ENCODE measurements at places on chromosomes 7 and 10.

DNA sequence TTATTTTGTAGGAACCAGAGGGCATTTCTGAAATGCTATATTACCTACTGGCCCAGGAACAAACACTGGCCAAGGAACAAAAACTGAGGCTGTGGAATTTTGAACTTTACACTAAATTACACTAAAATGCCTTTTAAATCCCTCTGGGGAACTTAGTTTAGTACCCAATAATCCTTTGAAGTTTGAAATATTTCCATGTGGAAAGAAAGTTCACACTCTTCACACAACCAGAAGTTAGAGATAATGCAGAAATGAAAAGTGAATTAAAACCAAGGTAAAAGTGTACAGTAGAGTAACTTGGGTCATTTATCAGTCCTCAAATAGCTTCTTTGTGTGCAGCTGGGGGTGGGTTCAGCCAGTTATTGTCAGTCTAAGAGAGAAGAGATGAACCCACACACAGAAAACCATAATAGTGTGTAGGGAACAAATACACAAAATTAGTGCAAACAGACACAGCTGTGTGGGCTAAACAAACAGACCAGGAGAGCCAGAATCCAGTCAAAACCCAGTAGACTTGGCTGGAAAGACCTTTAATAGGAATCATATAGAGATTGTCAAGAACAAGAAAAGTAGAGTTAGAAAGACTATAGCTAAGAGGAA is 46.5 kb upstream of the DGKI start:
- no peak for DNase-seq

GRCh38 chr7:19116121-19117090 is 1.0 kb downstream of the TWIST1 start:
- DNase-seq, result no peak

DNA sequence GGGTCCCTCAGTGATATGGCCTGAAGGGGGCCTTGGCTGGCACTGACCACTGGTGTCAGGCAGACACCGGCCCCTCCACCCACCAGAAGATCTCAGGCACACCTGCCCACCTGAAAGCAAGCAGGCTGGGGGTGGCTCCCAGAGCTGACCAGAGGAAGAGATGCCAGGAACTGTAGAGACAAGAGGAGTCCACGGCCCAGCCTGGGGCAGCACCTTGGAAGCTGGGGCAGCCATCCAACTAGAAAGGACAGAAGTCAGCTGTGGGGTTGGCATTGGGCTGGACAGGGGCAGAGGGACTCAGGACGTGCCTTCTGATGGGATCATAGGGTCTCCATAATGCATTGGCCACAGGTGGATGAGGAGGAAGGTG is 144.3 kb downstream of the ZNF248 start:
- no peak for DNase-seq

DNA sequence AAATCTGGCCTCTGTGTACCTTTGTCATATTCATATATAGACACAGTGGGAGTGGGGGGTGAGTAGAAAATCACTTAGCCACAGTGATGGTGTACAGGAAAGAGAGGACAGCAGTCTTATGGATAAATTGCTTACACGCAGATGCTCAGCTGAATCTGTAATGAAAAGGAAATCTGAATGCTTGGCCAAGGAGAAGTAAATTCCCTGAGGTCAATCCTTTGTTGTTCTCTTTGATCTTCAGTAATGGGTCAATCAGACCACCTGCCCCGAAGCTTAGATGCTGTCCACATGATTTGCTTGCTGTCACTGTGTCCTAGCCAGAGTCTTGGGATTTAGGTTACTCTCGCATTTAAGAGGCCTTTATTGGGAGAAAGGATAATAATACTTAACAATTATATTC is 18.4 kb upstream of the EPHB6 start:
- DNase-seq, result no peak

- DNase-seq, result no peak
Observed at GRCh38 chr10:51447119-51447518, 252.3 kb downstream of the CSTF2T start.

DNA sequence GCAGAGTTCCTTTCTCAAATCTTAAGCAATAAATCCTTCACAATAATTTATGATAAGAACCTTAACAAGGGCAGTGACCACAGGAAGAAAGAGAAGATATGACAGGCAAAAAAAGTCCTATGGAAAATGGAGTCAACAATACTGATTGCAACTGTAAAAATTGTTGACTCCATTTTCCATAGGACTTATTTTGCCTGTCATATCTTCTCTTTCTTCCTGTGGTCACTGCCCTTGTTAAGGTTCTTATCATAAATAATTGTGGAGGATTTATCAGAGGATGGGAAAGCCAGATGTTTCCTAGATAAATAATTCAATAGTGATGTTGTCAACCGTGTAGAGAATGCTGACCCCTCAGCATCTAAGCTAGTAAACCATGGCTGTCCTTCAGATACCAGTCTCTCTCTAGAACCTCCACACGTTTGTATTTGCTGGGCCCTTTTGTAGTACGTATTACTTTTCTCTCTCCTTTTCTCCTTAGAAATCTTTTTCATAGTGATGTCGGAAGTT is 172.6 kb upstream of the BET1 start:
- DNase-seq, result no peak

DNA sequence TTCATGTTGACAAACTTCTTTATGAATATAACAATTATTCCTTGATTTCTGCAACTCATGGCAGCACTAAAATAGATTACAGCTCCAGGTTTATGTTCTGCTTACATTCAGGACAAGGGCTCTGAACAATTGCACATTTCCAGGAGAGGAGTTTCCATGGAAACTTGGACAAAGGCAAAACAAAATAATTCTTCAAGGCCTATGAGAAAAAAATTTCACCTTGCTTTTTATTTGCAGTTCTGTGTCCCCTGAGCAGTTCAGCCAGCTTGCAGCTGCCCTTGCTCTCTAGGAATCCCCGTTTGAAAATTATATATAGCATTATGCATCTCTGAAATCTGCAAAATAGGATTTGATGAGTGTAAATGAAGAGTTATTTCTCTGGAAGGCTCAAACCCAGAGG is 71.7 kb downstream of the ARL4A start:
- DNase-seq, result no peak

- DNase-seq, result peak; percentile 32
Observed at GRCh38 chr10:5446390-5446926, 34.1 kb downstream of the NET1 start.

DNA sequence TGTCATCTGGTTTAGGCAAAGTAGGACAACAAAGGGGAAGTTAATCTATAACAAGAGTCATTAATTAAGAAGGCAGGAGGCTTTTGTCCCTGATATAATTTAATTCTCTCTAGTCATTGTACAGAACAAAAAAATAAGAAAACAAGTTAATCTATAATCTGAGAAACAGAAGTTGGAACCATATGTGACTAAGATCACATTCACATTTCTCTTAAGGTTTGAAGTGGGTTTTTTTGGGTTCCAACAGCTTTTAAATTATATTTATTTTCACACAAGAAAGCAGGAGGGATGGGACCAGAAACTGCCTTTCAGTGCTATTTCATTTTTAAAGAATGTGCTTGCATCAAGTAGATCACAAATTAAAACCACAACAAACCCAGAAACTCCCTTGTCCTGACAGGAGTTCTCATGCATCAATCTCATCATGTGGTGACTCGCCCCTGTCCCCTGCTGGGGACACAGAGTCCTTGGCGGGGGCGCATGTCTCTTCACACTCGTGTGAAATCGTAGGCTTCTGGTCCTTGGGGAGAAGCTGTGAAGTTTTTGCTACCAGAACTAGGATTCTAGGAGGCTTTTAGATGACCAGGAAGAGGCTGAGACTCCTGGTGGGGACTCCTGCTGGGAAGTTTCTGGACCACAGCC is 10.1 kb upstream of the OPN4 start:
- DNase-seq, result no peak

DNA sequence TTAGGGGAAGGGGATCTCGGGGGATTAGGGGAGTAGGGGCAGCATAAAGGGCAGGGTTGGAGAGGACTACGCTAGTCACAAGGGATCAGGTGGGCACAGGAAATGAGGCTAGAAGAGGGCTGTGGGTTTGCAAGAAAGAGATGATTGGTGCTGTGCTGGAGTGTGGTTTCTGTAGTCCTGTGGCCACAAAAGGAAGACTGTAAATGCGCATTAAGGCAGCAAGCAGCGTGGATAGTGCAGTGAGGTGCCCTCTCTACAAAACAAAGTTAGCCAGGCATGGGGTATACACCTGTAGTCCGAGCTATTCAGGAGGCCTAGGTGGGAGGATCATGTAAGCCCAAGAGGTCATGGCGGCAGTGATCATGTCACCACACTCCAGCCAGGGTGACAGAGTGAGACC is 212.1 kb downstream of the MLLT10 start:
- DNase-seq, result no peak

- no peak for DNase-seq
Observed at GRCh38 chr10:110209926-110210673, 2.7 kb downstream of the MXI1 start.
